ENCODE measurements at places on chromosomes 6 and 20.
A peak's percentile ranks its signal among the peaks of the same experiment; 100 is the strongest.

GRCh38 chr20:46119028-46119546 is 973 bp downstream of the CD40 start:
- DNase-seq = no peak

GRCh38 chr6:28258877-28259777 is at the start of gene NKAPL:
NKAPL (plus strand) TSS chr6:28259297; CDS start chr6:28259372, 75 bp downstream.
- peak; percentile 68 for DNase-seq

DNA sequence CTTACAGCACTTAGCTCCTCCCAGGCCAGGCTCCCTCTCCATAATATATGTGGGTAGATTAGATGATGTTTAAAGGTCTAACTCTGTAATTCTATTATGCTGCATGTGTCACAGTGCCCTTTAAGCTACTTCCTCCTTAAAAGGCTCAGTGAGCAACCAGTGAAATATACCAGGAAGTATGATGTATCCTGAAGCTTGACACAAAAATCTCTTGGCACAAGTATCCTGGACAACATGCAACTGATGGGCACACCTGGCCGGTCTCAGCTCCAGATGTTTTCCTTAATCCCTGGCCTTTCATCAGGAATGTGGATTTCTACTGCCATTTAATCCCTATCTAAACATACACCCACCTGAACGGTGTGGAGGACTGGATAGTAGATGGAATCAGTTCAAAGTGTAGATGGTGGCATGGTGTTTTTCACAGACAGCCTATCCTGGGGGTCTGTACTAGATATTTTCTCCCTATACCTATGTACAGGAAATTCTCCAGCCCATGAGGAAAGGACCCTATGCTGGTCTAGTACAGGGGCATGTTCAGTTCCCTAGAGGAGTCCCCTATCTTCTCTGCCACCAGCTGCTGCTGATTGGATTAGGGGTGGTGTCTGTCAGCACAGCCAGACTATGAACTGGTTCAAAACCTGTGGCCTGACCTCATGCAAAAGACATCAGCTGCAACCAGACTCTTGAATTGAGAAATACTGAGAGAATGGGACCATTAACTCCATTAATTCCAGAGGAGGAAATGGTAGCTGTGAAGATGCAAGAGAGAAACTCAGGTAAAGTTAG is 59.4 kb upstream of the CITED2 start:
- no peak for DNase-seq

DNA sequence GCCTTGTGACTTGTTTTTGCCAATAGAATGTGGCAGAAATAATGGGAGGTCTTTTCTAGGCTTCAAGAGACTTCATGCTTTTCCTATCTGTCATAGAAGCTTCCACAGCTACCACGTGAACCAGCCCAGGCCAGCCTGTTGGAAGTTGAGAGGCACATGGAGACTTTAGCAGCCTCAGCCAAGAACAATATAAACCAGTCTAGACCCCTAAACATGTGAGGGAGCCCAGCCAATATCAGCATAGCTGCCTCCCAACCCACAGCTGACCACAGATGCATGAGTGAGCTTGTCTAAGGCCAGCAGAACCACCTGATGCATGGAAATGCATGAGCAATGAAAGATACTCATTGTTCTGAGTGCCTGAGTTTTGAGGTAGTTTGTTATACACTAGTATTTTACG is 540.7 kb upstream of the BTBD3 start:
- DNase-seq = no peak

- DNase-seq = no peak
These were observed 112.1 kb downstream of the LY86 start for GRCh38 chr6:6700407-6701270.

DNA sequence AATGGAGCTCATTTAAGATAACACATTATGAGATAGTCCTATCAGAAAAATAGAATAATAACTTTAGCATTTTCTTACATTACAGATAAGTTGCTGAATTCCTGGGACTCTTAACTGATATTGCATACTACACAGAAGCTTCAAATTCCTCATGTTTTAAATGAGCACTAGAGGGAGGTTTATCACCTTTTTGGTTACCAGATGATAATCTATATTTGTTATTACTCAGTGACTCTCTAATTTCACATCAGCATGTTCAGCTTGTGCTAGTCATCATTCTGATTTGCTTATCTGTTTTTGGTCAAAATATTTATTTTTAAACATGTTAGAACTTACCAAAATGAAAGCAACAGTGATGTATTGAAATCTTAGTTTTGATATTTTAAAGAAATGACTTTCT is 20.5 kb upstream of the GJA10 start:
- DNase-seq = no peak

- DNase-seq = no peak
These were observed 70.0 kb downstream of the LRRC1 start for GRCh38 chr6:53864781-53865180.

- DNase-seq = no peak
These were observed 8.8 kb downstream of the RSPH3 start for GRCh38 chr6:158991017-158991723.

- DNase-seq = peak; percentile 74
These were observed 575 bp downstream of the WTAP start for GRCh38 chr6:159727717-159728445.

Data from caudate nucleus (tissue), 63 donors.